Activated CD8-positive, alpha-beta memory T cell treated with anti-CD3 and anti-CD28 coated beads for 48 hours (primary cell): ENCODE measurements at places on chromosomes 1 and 21.

DNA sequence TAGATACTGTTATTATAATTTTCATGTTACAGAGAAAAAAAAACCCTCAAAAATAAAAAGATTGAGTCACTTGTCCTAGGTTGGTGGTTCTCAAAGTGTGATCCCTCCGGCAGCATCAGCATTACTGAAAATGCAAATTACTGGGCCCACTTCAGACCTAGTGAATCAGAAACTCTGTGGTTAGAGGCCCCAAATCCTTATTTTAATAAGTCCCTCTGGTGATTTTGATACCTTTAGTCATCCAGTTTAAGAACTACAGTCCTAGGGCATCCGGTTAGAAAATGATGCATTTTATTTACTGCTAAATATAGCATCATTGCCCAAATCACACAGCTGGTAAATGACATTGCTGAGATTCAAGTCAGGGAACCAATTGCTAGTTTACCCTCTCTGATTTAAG lies 203.7 kb upstream of the RUNX1 start:
- DNase-seq = no peak

DNA sequence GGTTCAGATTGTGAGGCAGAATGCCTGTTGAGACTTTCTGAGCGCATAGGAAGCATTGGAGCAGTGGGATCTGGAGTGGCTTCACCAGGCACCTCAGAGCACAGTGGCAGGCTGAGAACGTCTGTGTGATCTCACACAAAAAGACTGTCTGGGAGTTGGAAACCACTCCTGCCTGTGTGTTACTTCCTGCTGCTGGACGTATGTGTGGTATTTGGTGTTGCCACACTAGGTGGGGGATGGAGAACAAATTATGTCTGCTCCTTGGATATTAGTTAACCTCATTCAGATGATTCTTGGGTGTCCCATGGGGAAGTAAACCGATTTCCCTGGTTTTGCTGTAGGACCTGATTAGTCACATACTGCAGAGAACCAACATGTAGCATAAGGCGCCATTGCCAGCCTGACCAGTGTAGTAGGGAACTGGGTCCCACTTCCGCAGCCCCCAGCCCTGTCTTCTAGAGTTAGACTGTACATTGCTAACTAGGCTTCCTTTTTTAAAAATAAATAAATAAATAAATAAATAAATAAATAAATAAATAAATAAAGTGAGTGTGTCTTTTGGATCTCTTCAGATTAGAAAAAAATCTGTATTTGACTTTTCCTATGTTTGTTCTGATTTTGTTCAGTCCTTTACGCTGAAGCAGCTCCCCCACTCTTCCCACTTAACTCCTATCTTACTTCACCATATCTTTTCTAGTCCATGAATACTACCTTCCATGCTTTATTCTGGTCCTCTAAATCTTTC lies 26.9 kb downstream of the UCK2 start:
- no peak for DNase-seq

DNA sequence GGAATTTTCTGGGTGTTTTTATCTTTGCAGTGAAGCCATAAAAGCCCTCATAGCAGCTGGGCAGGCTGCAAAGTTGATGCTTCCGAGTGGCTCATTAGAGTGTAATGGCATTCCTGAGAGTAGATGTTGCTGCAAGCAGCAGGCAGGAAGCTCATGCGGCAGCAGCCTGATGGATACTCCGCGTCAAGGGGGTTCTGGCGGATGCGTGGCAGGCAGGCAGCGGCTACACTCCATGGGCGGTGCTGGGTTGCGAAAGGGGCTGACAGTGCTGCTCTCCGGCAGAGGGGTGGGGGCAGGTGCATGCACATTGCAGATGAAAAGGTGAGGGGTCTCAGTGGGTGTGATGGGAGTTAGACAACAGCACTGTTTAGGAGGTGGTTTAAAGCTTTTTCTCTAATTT lies 93.2 kb upstream of the AJAP1 start:
- no peak for DNase-seq

DNA sequence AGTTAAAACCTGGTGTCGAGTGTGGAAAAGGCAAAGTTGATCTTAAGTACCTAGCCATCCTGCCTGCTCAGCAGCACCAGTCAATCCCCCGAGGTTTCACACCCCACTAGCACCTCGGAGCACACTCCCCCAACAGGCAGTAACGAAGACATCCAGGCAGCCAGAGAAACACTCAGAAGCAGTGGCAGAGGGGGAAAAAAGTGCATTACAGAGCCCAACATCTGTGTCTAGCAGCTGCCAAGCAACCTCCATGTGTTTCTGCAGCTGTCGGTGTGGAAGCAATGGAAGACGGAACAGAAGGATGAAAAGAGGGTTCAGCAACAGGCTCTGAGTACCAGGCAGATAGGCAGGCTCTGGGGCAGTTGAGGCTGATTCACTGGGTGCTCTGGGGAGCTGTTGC lies 73.4 kb upstream of the PROX1 start:
- no peak for DNase-seq

DNA sequence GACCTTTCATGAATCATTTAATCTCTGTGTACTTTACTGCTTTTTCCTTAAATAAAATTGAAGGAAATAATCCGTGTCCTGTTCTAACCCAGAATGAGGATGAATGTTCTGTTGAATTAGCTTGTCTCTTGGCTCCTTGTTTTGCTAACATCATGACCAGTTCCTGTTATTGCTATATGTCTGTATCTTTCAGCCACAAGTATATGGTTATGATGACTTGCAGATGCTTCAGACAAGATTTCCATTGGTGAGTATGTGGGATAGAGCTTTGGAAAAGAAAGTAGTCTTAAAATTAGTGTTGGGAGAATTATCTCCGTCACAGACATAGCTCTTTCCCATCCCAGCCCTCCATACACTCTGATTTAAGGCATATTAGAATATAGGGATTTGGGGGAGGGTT lies 13.6 kb upstream of the HAX1 start:
- DNase-seq = no peak

GRCh38 chr21:46661211-46661625 lies 25.7 kb downstream of the PRMT2 start:
- DNase-seq = no peak

GRCh38 chr1:16243936-16244649 lies 7.1 kb upstream of the CPLANE2 start:
- DNase-seq = peak; percentile 29

- no peak for DNase-seq
These were observed 5.5 kb downstream of the IFNLR1 start for GRCh38 chr1:24181619-24182018.

- no peak for DNase-seq
These were observed 5.1 kb downstream of the CLCNKB start for GRCh38 chr1:16048573-16049189.

- DNase-seq = no peak
These were observed 10.2 kb downstream of the JAK1 start for GRCh38 chr1:64956010-64956640.

DNA sequence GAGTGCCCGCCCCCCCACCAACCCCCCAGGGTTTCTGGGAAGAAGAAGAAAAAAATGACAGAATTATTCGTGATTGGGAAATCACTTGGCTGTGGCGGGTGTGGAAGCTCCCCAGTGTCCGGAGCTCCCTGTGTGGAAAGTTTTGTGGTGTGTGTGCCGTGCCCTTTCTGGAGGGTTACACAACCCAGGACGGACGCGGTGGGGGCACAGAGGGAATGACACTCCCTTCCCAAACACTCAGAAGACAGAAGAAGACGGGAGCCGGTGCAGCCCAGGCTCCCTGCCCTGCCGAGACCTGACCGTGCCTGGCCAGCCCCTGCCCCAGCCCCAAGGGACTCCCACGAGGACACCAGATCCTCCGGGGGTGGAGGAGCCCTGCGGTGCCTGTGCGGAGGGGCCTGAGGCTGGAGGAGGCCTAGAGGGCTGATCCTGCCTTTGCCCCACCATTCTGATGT lies 33.0 kb upstream of the ADARB1 start:
- DNase-seq = no peak

GRCh38 chr1:32394141-32394889 lies at the start of gene BSDC1:
Gene BSDC1 (minus strand): TSS chr1:32394441. CDS start chr1:32394414, 27 bp downstream.
- peak; percentile 90 for DNase-seq

DNA sequence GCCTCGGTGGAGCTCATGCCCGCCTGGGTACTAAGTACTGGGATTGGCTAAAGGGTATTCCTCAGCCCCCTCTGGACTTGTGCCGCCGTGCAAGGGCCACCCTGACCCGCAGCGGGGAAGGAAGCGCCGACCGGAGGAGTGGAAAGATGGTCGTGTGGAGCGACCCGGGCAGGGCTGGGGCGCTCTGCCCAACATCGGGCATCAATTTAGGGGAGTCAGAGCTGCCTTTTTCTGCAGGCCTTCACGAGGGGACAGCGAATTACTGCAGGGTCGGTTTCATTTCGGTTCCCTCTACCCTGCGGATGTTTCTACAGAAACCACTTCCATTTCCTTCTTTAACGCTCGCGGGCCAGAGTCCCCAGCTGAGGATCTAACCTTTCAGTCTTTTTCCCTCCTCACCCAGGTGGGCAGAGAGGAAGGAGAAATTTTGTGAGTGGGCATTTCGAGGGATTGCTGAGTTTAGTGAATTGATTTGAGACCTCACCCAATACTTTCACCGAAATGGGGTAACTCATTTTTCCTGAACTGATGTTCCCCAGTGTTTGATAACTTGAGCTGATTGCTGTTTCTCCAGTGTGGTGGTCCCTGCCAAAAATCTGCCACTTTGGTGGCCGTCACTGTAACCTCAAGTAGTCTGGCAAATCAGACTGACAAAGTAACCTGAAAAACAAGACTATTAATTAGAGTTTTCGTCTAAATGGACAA lies 1.1 kb downstream of the TOR1AIP1 start:
- no peak for DNase-seq

GRCh38 chr1:34851431-34852105 lies 8.0 kb downstream of the SMIM12 start:
- DNase-seq = no peak

DNA sequence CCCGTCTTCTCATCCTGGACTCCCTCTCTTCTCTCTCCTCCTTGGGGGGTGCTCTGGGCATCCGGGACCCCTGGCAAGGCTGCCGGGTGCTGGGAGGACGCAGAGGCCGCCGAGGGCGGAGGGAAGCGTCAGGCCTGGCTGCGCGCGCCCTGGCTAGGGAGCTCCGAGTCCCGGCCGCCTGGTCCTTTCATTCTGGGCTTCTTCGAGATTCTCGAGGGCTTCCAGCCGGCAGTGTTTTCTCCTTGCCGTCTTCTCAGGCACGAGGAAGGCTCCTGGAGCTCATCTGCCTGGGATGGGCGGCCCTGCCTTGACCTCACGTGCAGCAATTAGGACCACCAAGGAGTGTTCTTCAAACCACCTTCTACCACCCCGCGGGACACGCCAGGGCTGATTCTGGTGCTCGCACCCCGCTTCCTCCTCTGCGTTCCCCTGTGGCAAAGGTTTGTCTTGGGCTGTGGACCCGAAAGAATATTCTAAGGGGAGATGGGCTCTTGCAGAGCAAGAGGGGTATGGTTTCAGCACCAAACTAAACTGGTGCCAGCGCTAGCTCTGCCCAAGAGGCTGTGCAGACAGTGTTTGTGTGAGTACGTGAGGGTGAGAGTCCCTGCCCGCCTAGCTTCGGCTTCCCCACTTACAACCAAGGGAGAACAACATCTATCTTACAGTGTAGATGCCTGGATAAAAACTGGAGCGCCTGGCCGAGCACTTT lies 36.5 kb downstream of the PIK3CD start:
- no peak for DNase-seq

DNA sequence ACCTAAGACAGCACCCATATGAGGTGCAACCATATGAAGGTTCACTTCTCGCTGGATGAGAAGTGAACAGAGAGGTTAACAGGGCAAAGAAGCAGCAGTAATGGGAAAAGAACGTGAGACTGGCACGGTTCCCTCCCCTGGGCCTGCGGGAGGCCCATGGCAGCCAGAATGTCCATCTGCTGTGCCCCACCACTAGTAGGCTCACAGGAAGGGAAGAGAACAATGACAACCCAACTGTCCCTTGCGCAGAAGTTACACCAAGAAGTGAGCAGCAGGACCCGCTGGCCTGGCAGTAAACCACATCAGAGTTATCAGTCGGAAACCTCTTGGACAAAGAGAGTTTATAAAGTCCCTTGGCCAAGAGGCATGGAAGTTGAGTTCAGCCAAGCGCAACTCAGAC lies 11.3 kb downstream of the HIVEP3 start:
- no peak for DNase-seq

DNA sequence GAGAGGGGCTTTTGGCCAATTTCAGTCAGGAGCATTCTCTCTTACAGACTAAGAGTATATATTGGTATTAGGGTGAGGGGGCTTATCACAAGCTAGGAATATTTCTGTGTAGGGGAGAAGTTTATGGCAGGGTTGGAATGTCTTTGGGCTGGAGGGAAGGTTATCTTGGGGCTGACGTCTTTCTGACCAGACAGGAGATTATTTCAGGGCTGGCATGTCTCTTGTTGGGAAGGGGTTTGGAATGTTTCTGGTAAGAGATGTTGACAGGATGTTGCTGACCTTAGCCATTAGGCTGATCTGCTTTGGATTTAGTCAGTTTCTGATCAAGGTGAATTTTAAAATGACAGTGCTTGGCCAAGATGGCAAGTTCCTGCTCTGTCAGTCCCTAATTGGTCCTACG lies 17.8 kb upstream of the HSD3B1 start:
- DNase-seq = no peak

DNA sequence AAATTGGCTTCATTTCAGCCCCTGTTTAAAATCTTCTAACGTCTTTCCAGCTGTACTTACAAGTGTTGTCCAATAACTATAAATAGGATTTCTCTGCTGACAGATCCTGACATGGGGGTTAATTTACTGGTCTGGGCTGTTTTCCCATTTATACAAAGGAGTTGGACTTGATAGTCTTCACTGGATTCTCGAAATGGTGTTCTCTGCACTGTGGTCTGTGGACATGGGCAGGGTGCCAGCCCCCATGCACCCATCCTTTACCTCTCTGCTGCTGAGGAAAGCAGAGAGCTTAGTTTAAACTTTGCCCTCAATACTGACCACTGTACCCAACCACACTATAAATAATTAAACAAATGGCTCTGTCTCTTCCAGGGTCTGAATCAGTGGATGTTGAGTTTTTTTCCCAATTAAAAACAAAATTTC lies 5.2 kb downstream of the DIO1 start:
- DNase-seq = no peak

DNA sequence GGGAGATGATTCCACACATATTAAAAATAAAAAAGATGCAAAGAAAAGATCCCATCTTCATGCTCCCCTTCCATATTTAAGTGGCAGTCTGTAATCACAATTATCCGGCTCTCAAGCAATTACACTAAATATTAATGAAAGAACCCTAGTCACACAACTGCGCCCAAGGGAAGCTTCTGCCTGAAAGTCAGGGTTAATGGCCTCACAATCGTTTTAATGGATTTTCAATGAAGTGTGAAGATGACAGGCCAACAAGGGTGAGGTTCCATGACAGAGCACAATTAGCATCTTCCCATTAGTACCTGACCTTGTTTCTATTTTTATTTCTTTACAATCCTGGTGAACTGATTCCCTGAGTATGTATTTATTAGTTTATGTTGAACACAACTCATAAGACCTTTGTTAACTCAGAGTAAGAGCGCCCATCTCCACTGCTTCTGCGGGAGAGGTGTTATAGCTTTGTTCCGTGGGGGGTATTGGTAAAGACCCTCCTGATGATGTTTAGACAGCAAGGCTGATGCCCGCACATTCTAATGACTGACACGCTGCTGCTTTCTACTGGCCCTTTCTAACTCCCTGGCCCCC lies 80.9 kb downstream of the IER5 start:
- no peak for DNase-seq

GRCh38 chr1:113451710-113452109 lies 61.4 kb downstream of the MAGI3 start:
- no peak for DNase-seq
